HEK293T (cell line): ENCODE measurements at places on chromosomes 2 and 18.
A peak's percentile ranks its signal among the peaks of the same experiment; 100 is the strongest.

- no peak for DNase-seq
Measured at GRCh38 chr2:40370007-40370395, 81.9 kb downstream of the SLC8A1 start.

DNA sequence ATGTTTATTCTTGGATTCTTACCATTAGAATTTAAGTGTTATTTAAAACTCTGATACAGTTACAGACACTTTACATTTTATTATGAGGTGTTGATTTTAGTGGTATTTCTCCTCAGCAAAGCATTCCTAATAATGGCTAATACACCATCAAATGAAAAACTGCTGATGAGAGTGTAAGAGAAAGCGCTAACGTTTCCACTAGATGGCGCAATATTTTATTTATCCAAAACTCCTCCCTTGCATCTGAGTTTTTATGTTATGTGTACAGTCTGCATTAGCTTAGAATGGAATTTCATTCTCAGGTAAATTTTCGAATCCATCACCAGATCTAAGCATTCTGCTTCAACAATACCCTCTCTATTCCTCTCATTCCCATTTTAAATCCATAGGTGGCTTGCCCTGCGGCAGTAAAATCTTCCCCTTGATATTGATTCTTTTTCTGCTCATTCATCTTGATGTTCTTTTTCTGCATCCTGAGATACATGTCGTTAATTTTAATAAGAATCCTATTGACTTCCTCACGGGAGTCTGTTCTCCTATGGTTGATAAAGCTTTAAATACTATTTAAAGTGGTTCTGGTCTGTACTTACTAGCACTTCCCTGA, 53.9 kb downstream of the PRKRA start:
- peak; percentile 36 for DNase-seq

GRCh38 chr2:240500561-240501423, 57.0 kb downstream of the ANKMY1 start:
- no peak for DNase-seq

DNA sequence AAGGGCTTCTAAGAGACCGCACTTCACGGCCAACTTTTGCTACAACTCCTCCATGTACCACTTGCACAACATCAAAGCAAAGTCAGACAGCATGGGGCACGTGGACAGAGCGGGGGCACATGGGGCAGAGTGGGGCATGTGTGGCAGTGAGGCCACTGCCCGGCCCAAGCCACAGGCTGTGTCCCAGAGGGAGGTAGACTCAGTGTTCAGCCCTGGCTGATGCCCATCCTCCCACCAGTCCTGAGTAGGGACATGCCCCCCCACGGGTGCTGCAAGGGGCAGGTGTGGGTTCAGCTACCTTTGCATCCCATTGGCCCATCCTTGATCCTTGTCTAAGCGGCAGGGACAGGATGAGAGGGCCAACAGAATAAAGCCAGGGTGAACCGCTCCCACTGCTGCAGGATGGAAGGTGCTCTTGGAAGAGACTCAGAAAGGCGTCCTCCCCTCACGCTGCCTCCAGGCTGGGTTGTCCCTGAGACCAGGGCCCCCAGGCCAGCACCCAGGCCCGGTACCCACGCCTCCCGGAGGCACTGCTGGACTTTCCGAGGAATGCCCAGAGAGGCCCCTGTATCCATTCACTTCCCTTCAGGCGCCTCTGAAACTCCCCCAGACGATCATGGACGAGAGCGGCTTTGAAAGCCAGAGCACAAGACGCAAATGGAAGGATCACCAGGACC, 218.2 kb downstream of the NDUFA10 start:
- no peak for DNase-seq

- DNase-seq = no peak
Measured at GRCh38 chr2:119387381-119388129, 20.8 kb downstream of the DBI start.
